Bronchus fibroblast of lung (primary cell): ENCODE measurements at places on chromosomes 3 and 15. TPM values are rescaled to one million over a fixed set of nuclear protein-coding genes. Genes with fewer than 3 reads are reported as not detected.

IGSF11 gene
- not detected in 2 replicates for total RNA-seq

AP4E1 gene
- total RNA-seq, result 3.7 and 5.9 TPM in 2 replicates

U2SURP gene
- total RNA-seq, result 19.8 and 34.8 TPM in 2 replicates

GHSR gene
- total RNA-seq, result not detected in 2 replicates
